ENCODE measurements at places on chromosomes 7 and 10.

DNA sequence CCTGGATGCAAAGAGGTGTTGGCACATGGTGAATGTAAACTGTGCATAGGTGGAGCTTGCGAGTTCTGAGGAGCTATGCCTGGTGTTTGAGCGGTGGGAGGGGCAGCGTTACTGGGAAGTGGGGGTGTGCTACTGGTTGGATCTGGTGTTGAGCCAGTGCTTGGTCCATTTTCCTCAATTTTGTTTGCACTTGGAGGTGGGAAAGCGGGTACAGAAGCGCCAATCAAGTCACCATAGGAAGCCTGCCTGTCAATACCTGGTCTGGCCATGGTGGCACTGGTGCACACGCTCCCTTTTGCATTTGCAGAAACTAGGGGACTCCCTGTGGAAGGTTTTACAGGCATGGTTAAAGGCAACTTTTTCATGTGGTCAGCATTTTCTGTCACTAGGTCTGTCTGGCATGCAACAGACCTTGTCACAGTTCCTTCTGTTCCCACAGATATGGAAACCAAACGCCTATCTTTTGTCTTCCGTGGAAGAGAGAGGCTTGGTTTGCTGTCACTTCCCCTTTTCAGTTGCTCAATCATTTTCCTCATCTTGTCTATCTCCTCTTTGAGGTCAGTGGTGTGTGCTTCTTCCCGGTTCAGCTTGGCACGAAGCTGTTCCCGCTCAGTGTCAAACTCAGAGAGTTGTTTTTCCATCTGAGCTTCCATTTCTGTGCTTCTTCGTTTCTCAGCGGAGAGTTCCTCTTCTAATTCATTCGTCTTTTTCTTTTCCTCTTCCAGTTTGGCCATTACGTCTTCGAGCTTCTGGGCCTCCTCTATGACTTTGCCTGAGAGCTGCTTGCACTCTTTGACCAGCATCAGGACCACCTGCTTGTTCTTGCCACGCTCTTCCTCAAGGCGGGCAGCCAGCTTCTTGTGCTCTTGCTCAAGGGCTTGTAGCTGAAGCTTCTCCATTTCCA, 81.1 kb downstream of the CTTNBP2 start:
- no peak for DNase-seq

DNA sequence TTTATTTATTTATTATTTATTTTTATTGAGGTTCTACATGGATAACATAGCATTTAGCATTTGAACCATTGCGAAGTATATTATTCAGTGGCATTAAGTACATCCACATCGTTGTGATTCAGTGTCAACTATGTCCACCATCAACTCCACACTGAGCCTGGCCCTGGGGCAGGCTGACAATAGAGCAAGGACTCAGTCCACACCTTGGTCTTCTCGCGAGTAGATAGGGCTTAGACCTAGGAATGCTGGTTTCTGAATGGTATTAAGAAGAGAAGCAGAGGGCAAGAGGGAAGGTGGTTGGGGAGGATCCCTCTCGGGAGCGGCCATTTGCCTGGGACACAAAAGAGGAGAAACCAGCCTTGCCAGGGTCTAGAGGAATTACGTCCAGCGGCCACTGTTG, 599.2 kb upstream of the MGMT start:
- no peak for DNase-seq

- no peak for DNase-seq
These were observed 43.4 kb downstream of the EBLN1 start for GRCh38 chr10:22174442-22174841.

- DNase-seq = no peak
These were observed 59.9 kb upstream of the LRRC4 start for GRCh38 chr7:128091106-128091505.

DNA sequence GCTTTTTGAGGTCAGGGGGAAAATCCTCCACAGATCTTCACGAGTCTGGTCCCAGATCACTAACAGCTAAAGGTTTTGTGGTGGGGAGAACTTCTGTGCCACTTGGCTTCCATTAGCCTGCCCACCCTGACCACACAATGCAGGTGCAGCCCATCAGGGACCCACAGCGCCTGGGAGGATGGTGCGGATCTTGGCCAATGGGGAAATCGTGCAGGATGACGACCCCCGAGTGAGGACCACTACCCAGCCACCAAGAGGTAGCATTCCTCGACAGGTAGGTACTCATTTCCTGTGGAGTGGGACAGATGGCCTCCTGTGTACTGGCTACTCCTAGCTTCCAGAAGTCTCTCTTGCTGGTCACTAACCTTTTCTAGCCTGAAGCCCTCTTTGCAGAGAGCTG, 1.5 kb downstream of the FAM241B start:
- peak; percentile 42 for DNase-seq

- DNase-seq = no peak
These were observed 185.3 kb upstream of the GDF10 start for GRCh38 chr10:47114680-47115186.

DNA sequence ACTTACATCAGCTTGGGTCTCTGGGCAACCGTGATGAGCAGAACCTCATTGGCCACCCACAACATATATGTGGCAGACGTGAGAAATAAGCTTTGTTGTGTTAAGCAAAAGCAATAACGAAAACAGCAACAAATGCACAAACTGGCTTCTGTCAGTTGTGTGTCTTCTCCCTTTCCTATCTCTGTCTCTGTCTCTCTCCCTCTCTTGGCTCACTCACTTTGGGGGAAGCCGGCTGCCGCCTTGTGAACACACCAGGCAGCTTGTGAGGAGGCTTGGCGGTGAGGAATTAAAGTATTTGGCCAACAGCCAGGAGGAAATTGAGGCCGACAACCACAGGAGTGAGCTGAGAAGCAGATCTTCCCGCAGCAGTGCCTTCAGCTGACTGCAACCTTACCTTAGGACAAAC, 21.9 kb upstream of the CDCA7L start:
- DNase-seq = no peak
